ENCODE measurements at places on chromosomes 1 and 21.

- DNase-seq, result no peak
These were observed 53.7 kb downstream of the ZNF697 start for GRCh38 chr1:119594376-119594775.

DNA sequence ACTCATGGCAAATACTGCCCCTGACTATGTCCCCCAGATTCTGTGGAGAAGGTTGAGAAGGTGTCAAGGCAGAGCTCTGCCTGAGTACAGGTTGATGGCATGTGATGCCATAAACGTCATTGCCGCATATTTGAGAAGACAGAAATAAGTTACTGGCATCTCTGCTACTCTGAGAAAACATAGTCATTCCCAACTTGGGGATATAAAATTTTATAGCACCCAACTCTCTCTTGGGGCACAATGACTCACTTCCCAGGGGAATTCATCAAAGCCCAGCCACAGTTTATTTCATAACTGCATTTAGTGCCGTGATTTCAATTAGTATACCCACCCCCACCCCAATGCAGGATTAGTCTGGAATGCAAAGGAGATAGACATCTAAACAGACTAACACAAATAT is 101.9 kb upstream of the TNR start:
- DNase-seq, result no peak

- no peak for DNase-seq
These were observed 11.8 kb upstream of the RAP1GAP start for GRCh38 chr1:21680918-21681317.

DNA sequence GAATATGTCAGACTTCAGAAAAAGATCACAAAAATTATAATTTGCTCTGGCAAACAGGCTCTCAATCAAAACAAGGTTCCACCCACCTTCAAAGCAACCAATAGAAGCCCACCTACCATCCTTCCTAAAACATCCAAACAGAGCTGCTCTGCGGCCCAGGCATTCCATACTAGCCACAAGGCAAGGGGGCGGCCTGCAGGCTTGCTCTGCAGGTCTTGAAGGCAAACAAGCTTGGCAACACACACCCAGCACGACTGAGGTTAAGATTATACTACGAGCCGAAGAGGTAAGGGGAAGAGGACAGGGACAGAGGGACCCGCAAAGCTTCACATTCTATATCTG is 207.3 kb downstream of the SLC45A1 start:
- no peak for DNase-seq

GRCh38 chr21:36199021-36199420 is 42.4 kb downstream of the DOP1B start:
- no peak for DNase-seq

DNA sequence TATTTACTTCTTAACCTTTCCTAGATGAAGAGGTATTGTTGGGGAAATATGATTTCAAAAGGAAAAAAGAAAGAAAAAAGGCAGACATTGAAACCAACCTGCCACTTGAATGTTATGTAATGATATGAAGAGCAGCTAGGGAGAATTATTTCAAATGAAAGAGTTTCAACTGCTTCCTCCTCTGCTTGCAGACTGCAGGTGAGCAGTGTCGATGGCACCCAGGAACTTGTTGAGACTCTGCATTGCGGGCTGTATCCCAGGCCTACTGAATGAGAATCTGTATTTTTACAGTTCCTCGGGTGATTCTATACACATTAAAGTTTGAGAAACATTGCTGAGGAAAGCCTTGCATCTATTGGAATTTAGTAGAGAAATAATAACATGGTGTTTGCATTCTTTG is 3.7 kb upstream of the RUNX1 start:
- no peak for DNase-seq

GRCh38 chr1:90386899-90387720 is 330.0 kb downstream of the BARHL2 start:
- no peak for DNase-seq

GRCh38 chr1:183243161-183244050 is 57.3 kb downstream of the LAMC2 start:
- DNase-seq, result no peak

DNA sequence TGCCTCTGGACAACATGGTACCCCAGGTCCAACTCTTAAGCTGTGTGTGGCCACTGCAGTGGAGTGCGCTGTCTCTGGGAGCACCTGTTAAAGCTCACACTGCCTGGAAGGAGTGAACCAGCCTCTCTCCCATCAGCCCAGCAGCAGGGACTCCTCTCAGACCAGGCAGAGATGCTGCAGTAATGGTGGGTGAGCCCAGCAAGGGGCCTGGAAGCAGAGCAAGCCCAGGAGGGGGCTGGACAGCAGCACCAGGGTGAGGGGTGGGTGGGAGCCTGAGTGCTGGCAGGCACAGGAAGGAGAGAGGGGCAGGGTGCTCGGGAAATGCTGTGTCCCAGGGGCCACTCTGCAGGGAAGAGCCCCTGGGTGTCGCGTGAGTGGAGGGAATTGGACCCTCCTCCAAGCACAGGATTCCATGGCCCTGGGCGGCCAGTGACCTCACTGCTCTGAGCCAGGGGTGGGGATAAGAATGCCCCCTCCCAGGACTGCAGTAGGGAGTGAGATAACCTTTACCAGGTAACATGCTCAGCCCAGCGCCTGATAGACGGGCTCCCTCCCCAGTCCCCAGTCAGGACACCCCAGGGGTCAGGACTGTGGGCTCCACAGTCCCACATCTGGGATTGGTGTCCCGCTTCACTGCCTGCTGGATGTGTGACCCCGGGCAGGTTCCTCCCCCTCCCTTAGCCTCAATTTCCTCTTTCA is 313.1 kb downstream of the MATN1 start:
- no peak for DNase-seq

DNA sequence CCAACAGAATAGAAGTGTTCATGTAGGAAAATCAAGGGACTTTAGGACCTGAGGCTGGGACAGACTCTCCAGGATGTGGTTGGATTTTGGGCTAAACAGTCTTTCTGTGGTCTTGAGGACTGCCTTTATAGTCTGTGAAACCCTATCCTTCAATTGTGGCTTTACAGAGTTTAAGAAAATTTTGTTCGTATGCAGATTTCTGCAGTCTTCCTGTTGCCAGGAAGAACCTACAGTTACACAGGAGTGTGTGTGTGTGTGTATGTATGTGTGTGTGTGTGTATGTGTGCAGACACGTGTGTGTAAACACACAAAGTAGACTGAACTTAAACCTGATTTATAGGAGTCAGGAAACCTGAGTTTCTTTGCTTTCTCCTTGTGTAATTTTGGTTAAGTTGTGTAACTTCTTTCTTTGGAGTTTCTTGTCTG is 22.8 kb downstream of the NEK7 start:
- no peak for DNase-seq

DNA sequence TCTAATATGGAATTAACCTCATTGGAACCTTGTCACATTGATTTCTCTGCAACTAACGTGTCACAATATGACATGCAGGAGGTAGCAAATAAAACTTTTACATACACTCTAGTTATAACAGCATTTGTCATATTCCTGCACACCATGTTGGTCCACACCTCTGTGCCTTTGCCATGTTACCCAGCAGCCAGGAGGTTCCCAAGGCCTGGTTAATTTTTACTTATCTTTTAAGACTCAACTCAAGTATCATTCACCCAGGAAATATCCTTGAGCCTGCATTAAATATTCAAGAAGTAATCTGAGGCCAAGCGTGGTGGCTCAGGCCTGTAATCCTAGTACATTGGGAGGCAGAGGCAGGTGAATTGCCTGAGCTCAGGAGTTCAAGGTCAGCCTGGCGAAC is 447.2 kb upstream of the NR5A2 start:
- no peak for DNase-seq

GRCh38 chr1:247243524-247244137 is 12.2 kb upstream of the VN1R5 start:
- DNase-seq, result no peak

DNA sequence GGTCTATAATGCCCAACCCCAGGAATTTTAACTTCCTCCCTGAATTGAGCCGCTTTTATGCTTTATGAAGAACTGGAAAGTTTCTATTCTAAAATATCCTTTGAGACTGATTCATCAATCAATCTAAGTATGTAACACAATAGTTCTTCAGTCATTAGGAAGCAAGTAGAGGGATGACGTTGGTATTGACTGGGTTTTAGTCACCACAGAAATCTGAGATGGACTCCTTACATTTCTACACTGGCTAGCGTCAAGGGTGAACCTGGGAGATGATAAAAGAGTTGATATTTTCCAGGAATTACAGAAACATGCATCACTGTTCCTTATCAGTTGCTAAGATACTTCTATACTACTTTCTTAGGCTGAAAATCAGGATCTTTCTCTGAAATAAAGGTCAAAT is 308.0 kb downstream of the HMCN1 start:
- no peak for DNase-seq

DNA sequence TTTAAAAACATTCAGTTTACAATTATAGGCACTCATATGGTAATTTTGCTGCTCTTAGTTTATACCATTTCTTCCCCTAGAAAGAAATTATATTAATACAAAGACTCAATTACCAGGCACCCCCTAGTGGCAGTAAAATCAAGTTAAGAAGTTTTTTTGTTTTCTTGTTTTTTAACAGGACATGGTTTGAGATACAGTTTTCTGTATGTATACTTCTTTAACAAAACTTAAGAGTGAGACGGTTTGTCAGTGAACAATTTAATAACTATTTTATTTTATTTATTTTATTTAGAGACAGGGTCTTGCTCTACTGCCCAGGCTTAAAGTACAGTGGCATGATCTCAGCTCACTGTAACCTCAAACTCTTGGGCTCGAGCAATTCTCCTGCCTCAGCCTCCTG is 224.6 kb downstream of the FAF1 start:
- DNase-seq, result no peak

GRCh38 chr21:37593740-37594471 is 227.3 kb downstream of the DYRK1A start:
- DNase-seq, result no peak

- DNase-seq, result no peak
These were observed 549.0 kb upstream of the RGS18 start for GRCh38 chr1:191609305-191609704.

DNA sequence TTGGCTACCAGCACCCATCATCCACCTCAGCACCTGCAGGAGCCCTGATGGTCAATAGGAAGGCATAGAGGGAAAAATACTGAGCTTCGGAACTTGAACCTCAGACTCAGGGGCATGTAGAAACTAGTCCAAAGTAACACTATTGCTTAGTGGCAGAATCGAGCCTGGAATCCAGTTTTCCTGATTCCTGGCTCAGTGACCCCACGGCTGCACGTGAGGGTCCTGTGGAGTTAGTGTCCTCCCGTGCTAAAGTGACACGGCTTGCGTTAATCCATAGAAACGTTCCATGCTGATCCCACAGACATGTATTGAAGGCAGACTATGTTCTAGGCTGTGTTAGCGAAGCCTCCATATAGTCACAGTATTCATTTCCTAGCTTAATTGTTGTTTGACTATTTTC is 747.0 kb upstream of the TPTE start:
- no peak for DNase-seq

DNA sequence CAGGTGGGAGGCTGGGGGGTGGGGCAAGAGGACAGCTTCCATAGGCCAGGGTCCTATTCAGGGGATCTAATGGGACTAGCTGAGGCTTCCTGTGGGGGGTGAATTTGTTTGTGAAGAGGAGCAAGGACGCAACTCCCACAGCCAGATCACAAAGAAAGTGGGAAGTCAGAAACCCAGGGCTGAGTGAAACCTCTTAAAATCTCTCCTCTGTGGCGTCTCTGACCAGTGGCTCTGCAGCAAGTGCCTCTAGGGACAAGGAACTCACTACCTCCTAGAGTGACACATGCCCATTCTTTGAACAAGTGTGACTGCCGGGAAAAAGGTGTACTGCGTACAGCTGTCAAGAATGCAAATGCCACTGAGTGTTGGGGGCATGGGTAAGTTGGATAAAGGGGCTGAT is 187.9 kb downstream of the HIVEP3 start:
- DNase-seq, result no peak

DNA sequence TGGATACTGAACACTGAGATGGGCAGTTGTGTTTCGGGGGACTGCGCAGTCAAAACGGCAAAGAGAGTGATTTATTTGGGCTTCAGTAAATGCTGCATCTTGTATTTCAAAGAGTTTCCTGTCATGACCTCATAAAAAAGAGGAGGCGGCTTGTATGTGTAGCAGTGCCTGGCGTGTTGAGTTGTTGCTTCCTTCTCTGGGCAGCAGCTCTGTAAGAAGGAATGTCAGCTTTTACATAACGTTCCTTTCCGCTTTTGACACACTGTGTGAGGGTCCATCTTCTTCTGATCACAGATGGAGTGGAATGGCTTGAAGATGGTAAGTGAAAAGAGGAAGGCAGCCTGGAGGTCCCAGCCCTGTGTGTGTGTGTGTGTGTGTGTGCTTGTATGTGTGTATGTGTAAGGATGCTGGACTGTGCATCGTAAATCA is 941 bp downstream of the ELAVL4 start:
- no peak for DNase-seq

GRCh38 chr21:17352996-17353655 is 159.7 kb upstream of the CXADR start:
- DNase-seq, result no peak

GRCh38 chr1:94384485-94385265 is 33.5 kb upstream of the ABCD3 start:
- DNase-seq, result no peak

DNA sequence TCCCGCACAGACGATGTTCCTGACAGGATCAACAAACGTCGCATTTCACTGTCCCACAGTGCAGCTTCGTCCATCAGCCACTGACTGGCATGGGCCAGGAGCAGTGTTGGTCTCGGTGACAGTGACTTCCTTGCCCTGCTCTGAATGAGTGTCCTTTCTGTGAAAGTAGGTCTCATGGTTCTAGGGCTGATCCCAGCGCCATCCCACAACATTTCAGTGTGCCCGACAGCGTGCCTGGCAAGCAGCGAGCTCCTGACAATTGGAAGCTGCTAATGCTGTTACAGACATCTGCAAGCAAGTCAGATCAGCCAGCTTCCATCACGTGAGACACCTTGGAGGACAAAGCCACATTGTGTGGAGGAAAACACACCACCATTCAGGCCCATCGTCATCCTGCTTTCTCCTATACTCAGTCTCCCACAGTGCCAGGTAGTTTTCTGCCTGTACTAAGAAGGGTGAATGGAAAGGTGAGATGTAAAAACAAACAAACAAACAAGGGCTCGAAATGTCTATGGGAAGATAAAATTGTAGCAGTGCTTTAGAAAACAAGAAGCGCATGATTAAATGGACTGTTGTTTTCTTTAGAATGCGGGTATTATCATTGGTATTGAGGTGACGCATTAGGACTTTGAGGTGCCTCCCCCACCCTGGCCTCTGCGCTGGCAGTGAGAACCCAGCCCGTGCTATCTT is 21.9 kb downstream of the ERRFI1 start:
- no peak for DNase-seq

- DNase-seq, result no peak
These were observed 275.0 kb downstream of the NEGR1 start for GRCh38 chr1:72007312-72007711.

DNA sequence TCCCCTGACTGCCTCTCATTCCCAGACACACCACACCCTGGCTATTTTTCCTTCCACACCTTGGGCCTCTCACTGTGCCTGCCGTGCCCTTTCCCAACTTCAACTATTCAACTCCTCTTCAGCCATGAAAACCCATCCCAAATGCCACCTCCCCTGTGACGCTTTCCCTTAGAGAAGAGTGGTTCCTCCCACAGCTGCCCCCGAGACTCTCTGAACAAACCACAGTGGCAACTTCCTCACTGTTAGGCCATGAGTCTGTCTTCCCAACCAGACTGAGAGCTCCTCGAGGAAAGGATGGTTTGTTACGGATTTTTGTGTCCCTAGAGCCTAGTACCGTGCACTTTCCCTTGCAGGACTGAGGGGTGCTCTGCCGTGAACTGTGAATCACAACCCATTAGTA is 59.2 kb downstream of the LRRN2 start:
- DNase-seq, result no peak

GRCh38 chr1:38852780-38853179 is 6.8 kb downstream of the RRAGC start:
- DNase-seq, result no peak
